ENCODE measurements at places on chromosomes 1 and 21. TPM values are rescaled to one million over a fixed set of nuclear protein-coding genes. Genes with fewer than 3 reads are reported as not detected.

Gene RNF186
- not detected for total RNA-seq

Gene SPRR2B
- not detected for total RNA-seq

Gene BTBD8
- total RNA-seq = 11.0 TPM

Gene LPAR3
- total RNA-seq = 1.4 TPM

Gene IL20
- not detected for total RNA-seq

Gene KLF17
- total RNA-seq = not detected

Gene KANK4
- total RNA-seq = not detected

Gene TMEM54
- total RNA-seq = 59.0 TPM

Gene RXRG
- total RNA-seq = 0.13 TPM

Gene CCDC17
- total RNA-seq = 5.3 TPM

Gene NGF
- total RNA-seq = 3.2 TPM

Gene FAM72D
- total RNA-seq = not detected

Gene DNAJC6
- 4.9 TPM for total RNA-seq

Gene GSTM5
- total RNA-seq = 3.1 TPM

Gene TGFBR3
- total RNA-seq = 223 TPM

Gene SPRR2D
- total RNA-seq = not detected

Gene HJV
- total RNA-seq = not detected

Gene CA6
- not detected for total RNA-seq

Gene ZMYM1
- 16.9 TPM for total RNA-seq

Gene CELA2B
- not detected for total RNA-seq

Gene NUAK2
- 16.8 TPM for total RNA-seq

Gene CLDN19
- not detected for total RNA-seq

Gene TM2D1
- 55.7 TPM for total RNA-seq

Gene TBX19
- 1.7 TPM for total RNA-seq

Gene OR2L2
- 0.27 TPM for total RNA-seq

Gene PTGS2
- 3.1 TPM for total RNA-seq

Gene COL24A1
- total RNA-seq = 0.89 TPM

Gene VTCN1
- total RNA-seq = not detected

Gene FAM177B
- total RNA-seq = 0.33 TPM

Data from thyroid gland (tissue), 4 donors.